Hematopoietic multipotent progenitor cell treated with erythropoietin and hydrocortisone succinate and interleukin-3 and kit ligand, for 17 days (in vitro differentiated cells): ENCODE measurements at places on chromosomes 13 and 19.
A peak's percentile ranks its signal among the peaks of the same experiment; 100 is the strongest.

- no peak for DNase-seq
These were observed 10.4 kb downstream of the ZNF146 start for GRCh38 chr19:36225219-36225892.

GRCh38 chr13:110964229-110965037 lies 49.6 kb upstream of the ANKRD10 start:
- DNase-seq: no peak

DNA sequence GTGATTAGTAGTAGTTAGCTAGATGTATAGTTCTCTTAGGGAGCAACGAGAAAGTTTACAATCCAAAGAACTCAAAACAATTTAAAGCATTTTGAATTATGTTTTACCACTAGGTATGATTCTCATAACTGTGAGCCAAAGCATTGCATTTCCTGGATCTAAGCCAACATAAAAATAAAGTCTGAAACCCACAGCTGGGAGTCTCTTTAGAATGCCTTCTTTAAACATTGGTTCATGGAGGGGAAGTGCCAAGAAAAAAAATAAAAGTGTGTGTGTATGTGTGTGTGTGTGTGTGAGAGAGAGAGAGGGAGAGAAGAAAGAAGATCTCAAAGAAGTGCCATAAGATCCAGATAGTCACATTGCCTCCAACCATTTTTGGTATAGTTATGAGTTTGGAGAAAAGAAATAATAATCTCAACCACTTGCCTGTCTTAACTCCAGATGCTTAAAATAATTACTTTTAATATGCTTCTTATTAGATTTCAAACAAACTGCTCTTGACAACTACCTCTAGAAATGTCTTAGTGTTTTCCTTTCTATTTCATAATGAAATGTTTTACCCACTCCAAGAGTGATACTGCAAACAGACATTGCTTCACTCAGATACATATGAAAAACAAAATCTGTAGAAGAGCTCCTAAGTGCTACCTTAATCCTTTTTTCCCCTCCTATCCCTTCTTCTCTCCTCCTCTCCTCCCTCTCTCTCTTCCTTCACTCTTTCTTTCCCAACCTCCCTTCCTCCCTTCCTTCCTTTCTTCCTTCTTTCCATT lies 554.1 kb downstream of the KCTD12 start:
- DNase-seq: no peak

GRCh38 chr19:41886761-41887710 lies 4.1 kb downstream of the ARHGEF1 start:
- no peak for DNase-seq

DNA sequence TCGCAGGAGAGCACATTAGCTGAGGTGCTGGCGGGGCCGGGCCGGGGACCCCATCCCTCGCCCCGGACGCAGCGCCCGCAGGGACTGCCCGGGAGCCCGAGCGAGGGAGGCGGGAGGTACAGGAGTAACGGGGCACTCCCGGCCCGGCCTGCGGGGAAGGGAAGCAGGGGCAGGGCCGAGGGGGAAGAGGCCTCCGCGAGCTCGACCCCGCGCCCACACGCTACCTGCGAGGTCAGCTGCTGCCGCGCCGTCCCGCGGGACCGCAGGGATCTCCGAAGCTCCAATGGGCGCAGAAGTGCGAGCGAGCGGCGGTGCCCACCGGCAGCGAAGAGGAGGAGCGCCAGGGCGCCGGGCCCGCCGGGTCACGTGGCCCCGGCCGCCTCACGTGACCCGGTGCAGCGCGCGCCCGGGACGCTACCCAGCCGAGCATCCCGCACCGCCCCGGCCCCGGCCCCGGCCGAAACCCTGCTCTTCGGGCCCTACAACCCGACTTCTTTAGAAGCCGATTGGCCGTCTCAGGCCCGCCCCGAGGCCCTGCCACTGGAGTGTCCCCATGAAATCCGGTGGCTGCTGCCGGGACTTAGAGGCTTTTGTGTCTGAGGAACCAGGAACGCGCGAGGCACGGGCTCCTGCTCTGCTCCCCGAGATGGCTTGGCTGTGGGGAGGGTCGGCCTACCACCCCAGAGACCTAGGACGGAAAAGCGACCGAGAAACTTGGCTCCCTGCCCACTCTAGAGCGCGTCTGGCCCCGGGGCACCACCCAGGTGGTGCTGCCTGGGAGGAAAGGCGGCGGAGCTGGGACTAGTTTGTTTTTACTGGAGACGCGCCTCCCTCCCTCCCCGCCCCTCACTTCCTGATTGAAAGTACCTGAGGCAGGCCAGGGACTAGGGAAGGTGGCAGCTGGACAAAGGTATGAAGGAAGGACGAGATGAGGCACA lies at the start of gene RCBTB1:
Gene RCBTB1, minus strand, starts transcription at position 339 of the 938 bp plus-strand sequence. CDS start 18,279 bp downstream, outside the sequence.
- DNase-seq: peak; percentile 77

- no peak for DNase-seq
These were observed 133.2 kb downstream of the MRPL57 start for GRCh38 chr13:21309542-21310172.
